ENCODE measurements at places on chromosomes 16 and 17.

GRCh38 chr17:80704894-80705293 lies 160.3 kb downstream of the RPTOR start:
- no peak for DNase-seq

DNA sequence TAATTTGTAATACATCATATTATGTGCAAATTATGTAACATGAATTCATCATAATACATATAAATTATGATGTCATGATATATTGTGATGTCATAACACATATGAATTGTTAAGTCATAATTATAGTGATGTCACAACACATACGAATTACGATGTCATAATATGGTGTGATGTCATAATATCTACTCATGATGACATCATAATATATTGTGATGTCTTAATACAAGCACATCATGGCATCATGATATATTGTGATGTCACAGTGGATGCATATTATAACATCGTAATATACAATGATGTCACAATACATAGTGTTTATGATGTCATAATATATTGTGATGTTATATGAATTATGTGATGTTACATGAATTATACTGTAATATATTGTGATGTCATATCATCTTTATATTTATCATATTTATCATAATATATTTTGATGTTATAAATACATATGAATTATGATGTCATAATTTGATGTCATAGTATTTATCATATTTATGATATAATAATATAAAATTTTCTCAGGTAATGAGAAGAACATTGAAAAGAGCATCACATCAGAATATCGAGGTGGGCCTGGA lies 1793.0 kb downstream of the TP53TG3F start:
- no peak for DNase-seq

GRCh38 chr16:4616047-4616811 lies 1.5 kb upstream of the UBALD1 start:
- DNase-seq: peak; percentile 99

DNA sequence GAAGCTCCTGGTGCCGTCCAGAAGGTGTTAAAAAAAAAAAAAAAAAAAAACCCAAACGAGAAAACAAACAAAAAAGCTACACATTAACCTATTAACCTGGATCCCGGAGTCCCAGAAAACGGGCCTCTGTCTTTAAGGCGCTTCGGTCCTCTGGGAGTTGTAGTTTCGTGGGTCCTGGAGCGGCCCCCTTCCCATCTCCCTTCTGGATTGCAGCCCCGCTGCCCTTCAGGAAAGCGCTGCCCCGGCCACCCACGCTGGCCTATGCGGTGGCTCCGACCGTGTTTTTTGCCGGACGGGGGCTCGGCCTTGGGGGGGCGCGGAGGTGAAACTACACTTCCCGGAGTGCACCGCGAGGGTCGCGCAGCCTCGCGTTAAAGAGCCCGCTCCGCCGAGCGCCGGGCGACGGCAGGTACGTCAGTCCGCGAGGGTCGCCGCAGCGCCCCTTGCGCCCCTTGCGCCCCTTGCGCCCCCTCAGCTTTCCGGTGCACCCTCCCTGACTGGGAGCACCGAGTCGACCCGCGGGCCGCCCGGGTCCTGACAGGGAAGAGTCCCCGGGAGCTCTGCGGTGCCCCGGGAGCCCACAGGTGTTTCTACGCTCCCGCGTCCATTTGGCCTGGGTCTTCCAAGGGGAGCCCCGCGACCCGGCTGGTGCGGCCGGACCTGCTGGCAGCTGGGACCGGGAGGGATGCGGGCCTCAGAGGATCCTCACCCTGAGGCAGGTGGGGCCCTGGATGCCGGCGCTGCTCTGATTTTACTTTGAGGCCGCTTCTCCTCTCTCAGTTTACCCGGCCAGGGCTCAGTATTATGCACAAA lies at the start of gene FCSK:
FCSK (plus strand) TSS at position 374 of the 813 bp plus-strand sequence. CDS start 8,596 bp downstream, outside the sequence.
- DNase-seq: no peak

DNA sequence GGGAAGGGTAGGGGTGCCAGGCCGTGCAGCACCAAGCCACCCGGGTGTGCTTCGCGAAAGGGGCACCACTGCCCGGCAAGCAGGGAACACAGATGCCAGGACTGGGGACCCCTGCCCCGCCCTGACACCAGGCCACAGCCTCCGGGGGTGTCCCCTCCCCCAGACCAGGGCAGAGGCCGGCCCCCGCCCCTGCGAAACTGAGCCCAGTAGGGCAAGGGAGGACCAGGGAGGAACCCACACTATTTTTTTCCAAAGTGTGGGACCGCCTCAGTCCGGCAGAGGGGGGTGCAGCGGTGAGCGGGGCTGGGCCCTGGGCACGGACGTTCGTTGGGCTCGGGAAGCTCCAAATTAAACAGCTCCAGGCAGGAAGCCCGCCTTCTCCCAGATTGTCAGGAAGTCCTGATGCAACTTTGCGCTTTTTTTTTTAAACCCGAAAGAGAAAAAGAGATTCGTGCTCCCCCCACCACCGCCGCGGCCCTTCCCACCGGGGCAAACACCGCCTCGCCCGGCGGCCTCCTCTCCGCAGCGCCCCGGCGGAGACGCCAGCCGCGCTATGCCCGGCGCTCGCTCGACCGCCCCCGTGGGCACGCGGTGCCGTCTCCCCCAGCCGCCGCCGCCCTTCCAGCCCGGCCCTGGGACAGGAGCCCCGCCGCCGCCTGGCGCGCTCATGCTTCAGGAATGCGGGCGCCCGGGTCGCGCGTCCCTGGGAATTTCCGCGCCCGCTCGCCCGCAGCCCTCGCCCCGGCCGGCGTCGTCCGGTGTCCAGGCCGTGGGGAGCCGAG lies 755 bp downstream of the PIEZO1 start:
- no peak for DNase-seq

GRCh38 chr16:80033783-80034468 lies 433.4 kb upstream of the MAF start:
- DNase-seq: no peak

DNA sequence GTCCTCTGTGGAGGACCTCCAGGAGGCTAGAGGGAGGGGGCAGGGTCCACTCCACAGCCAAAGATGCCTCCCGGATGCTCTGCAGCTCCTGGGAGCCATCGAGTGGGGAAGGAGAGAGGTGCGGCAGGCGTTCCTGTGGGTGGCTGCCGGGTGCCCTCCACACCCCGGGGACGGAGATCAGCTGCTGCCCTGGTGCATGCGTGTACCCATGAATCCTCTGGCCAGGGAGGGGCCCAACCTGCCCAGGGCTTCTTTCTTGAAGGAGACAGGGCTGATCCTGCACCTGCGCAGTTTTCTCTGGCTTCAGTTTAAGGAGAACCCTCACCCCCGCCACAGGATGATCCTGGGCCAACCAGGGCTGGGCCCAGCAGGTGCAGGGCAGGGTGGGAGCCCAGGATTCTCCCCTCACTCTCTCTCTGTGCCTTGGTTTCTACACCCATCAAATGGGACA lies 33.5 kb upstream of the DOC2B start:
- DNase-seq: no peak

GRCh38 chr16:11593581-11593980 lies 6.9 kb upstream of the LITAF start:
- no peak for DNase-seq

GRCh38 chr17:35555691-35556090 lies 4.9 kb downstream of the SLFN14 start:
- DNase-seq: no peak

GRCh38 chr17:44533533-44534246 lies 23.6 kb upstream of the FZD2 start:
- DNase-seq: no peak

GRCh38 chr17:35006961-35007360 lies 26.6 kb downstream of the LIG3 start:
- DNase-seq: no peak

- DNase-seq: no peak
Observed at GRCh38 chr16:60217787-60218186, 1483.7 kb upstream of the GOT2 start.

DNA sequence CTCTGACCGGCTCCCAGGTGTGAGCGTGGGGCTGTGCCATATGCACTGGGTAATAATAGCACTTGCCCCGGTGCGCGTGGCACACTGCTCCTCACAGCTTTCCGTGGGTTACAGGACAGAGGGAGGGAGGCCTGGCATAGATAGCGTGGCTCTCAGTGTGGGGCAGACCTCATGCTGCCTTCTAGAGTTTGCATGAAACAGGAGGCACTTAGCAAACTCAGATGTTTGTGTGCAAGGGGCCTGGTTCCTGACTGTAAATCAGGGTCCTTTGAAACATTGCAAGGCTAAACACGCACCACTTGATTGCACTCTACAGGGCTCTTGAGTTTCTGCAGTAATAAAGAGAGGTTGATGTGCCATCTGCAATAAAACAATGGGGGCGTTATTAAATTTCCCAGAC lies 101.7 kb downstream of the RPTOR start:
- no peak for DNase-seq

GRCh38 chr16:84618581-84619460 lies 943 bp upstream of the COTL1 start:
- peak; percentile 76 for DNase-seq

GRCh38 chr17:78709119-78709681 lies 72.9 kb downstream of the CYTH1 start:
- no peak for DNase-seq

- no peak for DNase-seq
Observed at GRCh38 chr17:39754161-39754957, 16.6 kb downstream of the GRB7 start.

- no peak for DNase-seq
Observed at GRCh38 chr17:1120596-1121441, 59.0 kb downstream of the ABR start.

GRCh38 chr17:45867171-45867570 lies 22.5 kb downstream of the SPPL2C start:
- no peak for DNase-seq

DNA sequence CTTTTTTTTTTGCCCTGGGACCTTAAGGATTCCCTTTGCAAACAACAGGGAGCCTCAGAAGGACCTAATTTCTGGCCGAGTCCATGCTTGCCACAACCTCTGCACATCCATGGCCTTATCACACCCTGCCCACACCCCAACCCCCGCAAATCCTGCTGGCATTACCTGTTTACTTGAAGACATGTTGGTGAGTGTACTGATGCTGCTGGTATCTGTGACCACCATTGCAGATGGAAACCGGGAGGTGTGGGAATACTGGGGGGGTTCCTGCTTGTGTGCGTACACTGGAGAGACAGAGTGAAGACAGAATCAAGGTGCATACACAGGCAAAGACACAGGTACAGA lies 46.0 kb downstream of the HNF1B start:
- no peak for DNase-seq

DNA sequence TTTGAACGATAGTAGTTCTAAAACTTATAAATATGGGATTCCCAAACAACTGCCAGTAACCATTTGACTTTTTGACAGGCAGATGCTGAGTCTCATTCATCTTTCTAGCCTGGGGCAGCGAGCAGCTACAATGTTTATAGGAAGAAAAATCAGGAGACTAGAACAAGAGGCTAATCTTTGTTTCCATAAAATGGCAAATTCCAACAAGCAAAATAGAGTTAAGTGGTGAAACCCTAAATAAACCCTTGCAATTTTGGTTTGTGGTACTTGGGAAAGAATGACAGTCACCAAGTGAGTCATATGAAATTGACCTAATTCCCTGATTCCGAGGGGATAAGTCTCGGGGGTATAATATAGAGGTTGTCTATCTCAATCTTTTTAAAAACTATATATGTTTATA lies 27.3 kb upstream of the HS3ST2 start:
- no peak for DNase-seq

DNA sequence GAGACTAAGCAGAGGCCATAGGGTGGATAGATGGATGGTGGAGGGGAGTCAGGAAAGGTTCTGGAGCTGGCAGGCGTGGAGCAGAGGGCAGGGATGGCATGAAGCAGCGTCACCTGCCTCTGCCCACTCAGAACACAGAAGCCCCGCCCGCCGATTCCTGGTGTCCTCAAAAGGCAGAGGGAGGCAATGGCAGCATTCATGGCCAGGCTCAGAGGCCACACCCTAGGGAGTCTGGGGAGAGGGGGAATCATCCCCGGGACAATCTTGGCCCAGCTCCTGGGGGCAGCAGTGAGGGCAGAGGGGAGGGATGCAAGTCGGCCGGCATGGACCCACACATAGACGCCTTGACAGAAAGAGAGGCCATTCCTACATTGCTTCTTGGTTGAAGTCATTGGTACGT lies 60.7 kb upstream of the CACNG4 start:
- DNase-seq: no peak

DNA sequence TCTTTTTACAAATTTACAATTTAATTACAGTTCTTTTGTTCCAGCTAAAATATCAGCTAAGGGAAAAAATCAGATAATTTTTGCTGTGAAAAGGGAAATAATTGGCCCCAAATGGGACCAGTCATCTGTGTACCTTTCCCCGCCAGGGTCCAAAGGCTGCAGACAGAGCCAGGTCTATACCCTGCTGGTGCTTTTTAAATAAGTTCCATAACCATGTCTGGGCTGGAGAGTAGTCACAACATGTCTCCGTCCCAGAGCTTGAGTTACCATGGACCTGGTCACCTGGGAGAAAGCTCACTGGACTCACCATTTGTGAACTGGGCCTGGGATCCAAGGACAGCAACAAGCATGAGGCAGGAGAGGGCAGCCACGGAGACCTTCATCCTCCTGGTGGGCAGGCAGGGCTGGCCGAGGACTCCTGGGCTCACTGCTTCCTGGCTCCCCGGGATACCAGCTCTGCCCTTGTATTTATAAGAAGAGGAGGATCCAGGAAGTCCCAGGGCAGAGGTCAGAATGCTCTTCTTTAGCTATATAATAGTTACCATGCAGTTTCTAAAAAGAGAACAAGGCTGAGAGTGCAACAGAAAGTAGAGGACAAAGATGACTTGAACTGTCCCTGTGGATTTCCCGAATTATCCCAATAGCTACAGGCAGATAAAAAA lies at the start of gene CCL15:
CCL15 (minus strand) TSS at position 444 of the 662 bp plus-strand sequence; CDS start at position 383, 61 bp downstream.
- DNase-seq: no peak

GRCh38 chr17:81871387-81872230 lies 472 bp upstream of the ARHGDIA start:
- no peak for DNase-seq

GRCh38 chr16:68227183-68227793 lies 8.6 kb downstream of the ESRP2 start:
- no peak for DNase-seq
